ENCODE measurements at places on chromosomes 3 and 15. TPM values are rescaled to one million over a fixed set of nuclear protein-coding genes. Genes with fewer than 3 reads are reported as not detected.

DNA sequence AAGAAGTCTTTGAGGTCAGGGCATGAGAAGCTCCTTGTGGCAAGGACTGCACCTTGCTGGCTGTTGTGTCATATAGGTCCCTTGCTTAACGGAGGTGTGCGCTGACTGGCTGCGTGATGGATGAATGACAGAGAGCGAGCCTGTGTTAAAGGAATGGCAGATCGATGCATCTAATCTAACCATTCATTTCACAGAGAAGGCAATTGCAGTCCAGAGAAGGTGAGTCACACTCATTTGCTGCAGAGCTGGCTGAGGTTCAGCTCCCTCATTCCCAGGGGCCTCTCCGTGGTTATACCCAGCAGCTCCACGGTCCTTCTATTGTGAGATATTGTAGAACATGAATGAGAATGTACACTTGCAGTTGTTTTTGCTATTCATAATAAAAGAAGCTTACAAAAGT is 289.3 kb downstream of the EPHB1 start:
- no peak for DNase-seq

GRCh38 chr3:177449360-177450006 is 252.2 kb upstream of the TBL1XR1 start:
- peak; percentile 84 for DNase-seq

- no peak for DNase-seq
Measured at GRCh38 chr3:164526250-164526649, 552.0 kb downstream of the SI start.

FAM3D gene
- total RNA-seq: 0.13 TPM

TRIM42 gene
- not detected for total RNA-seq

PIF1 gene
- 0.93 TPM for total RNA-seq

ZDHHC23 gene
- total RNA-seq: 11.7 TPM

NCKIPSD gene
- 12.0 TPM for total RNA-seq
